T-helper 1 cell (primary cell): ENCODE measurements at places on chromosomes 12 and 14.

- DNase-seq = no peak
These were observed 81.9 kb downstream of the CFAP54 start for GRCh38 chr12:96571101-96571862.

GRCh38 chr14:66111891-66112290 is 374.3 kb upstream of the CCDC196 start:
- no peak for DNase-seq

DNA sequence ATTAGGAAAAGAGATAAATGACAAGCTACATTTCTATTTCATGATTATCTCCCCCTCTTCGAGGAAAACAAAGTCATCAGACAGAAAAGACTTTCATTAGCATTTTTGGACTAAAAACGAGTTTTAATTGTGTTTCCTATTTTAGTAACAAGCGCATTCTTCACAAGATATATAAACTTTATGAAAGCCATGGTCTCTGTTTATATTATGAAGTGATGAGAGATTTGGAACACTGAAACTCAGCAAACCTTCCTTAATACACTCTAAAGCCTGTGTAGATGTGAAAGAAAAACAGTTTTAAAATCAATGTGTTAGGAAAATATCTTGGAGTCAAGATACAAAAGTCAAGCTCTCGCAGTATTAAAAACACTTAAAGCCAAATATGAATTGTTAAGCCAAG is 539.1 kb downstream of the LRFN5 start:
- DNase-seq = no peak

DNA sequence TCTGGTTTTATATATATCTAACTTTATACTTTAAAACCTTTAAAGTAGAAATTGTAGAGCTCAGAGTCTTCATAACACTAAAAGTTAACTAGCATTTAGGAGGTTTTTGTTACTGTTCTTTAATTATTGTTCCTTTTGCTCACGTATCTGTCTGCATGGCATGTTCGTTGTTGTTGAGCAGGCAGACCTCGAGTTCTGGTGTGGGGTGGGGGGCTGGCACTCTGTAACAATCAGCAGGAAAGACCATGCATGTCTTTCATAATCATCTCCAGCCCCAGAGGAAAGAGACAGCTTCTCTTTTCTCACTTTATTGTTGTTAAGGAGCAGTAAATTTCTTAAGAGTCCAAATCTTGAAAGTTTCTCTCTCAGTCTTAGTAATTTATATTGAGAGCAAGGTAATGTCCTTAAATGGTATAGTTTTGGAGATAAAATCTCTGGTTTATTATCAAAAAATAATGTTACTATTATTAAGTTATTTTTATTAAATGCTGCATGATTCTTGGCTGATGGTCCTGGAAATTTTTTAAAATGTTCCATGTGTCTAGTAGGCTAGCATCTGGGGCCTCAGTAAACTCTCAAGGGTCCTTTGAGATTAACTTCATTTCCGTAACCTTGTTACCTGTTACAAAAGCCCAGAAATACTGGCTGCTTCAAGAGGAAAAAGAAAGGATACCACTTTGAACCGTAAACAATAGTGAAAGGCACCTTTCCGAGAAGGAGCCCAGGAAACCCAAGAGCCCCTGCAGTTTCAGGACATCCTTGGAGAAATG is 30.3 kb downstream of the CKB start:
- no peak for DNase-seq

DNA sequence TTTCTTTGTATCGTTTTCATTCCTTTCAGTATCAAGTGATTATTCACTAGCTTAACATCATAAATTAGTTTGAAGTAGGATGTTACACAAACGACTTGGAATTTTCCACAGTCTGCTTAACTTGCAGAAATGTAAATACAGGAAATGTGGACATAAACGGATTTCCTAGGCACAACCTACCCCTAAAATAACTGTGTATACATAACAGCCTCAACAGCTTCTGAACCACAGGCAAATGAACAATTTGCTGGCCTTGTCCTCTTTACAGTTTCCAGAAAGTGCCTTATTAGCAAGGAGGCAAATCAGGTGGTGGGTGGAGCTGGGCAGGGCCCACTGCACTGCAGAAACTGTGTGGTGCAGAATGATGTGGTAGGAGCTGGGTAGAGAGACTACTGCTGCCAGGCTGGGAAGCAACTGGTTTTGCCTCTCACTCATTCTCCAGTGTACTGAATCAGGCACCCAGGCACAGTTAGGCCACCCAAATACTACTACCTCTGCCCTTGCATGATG is 14.1 kb downstream of the DRAM1 start:
- DNase-seq = no peak

GRCh38 chr12:12273291-12273957 is 6.6 kb upstream of the LRP6 start:
- DNase-seq = no peak

DNA sequence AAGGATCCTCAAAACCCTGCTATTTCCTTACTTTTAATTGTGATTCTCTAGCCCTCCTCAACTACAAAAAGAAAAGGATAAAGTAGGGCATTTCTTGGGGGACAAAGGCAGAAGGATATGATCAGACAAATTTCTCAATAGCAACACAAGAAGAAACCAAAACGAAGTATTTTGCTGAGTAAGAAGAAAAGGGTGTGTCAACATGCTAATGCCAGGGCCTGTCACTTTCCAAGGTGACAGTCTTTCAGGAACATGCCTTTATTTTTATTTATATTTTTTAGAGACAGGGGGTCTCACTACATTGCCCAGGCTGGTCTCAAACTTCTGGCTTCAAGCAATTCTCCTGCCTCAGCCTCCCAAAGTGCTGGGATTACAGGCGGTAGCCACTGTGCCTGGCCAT is 39.8 kb downstream of the CBX5 start:
- DNase-seq = no peak

- DNase-seq = no peak
These were observed 16.1 kb upstream of the KRT80 start for GRCh38 chr12:52207895-52208294.

DNA sequence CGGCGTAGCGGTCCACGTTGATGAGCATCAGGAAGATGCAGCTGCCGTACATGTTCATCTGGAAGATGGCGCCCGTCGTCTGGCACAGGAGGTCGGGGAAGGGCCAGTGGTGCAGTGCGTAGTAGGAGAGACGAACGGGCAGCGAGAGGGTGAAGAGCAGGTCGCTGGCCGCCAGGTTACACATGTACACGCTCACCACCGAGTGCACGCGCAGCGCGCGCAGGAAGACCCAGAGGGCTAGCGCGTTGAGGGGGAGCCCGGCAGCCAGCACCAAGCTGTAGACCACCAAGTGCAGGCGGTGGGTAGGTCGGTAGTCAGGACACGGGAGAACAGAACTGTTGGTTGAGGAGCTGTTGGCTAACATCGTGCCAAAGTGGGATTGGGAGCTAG is 13.7 kb upstream of the CHD4 start:
- DNase-seq = no peak

DNA sequence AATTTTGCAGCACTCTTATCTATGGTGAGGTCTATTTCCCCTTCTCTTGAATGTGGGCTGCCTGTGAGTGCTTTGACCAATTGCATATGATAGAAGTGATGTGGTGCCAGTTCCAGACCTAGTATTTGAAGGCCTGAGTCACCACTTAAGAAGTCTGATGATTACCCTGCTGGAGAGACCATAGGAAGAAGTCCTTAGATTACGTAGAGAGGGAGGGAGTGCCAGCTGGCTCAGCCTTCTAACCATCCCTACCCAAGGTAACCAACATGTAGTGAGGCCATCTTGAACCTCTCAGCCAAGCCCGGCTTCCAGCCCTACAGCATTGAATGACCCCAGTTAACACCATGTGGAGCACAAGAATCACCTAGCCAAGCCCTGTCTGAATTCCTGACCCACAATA is 166.9 kb downstream of the NELL2 start:
- no peak for DNase-seq

GRCh38 chr12:55008944-55009585 is 10.7 kb upstream of the NEUROD4 start:
- no peak for DNase-seq

- DNase-seq = no peak
These were observed 13.5 kb upstream of the FKBP11 start for GRCh38 chr12:48938805-48939204.

DNA sequence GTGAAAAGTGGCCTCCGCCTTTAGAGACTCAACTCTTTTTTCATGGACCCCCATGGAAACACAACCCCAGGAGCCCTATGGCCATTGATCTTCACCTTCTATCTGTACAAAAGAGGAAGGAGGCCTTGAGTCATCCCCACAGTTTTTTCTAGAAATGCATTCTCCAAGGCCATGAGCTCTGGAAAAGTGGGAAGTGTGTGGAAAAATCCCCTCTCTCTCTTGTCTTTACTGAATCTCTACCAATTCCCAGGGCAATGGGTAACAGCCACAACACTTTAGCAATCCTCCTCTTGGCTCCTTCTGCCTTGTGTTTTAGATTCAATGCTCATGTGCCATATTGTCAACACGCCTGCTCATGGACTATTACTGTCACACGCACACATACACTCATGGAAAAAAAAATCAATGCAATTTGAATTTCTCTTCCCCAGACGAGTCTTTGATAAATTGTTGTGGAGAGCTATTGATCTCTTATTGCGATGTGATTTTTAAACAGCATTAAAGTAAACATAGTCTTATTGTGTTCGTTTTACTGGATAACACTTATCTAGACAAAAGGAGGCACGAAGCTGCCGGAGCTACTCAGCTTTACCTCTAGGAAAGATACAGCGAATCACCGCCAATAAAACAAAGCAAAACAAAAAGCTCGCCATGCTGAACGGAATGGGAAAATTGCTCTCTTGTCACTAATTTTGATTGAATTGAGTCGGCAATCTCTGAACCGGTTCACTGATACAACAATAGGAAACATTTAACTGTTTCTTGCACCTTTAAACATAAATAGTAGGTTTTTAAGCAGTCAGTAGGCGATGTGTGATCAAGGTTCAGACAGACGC is 260.3 kb downstream of the VRK1 start:
- no peak for DNase-seq

GRCh38 chr12:131986361-131986760 is 36.6 kb downstream of the EP400 start:
- DNase-seq = no peak

- DNase-seq = no peak
These were observed 11.4 kb downstream of the AGAP2 start for GRCh38 chr12:57726884-57727757.

GRCh38 chr14:104096751-104097700 is 11.5 kb downstream of the ASPG start:
- no peak for DNase-seq

- DNase-seq = no peak
These were observed 23.0 kb downstream of the ALDH2 start for GRCh38 chr12:111789779-111790178.

DNA sequence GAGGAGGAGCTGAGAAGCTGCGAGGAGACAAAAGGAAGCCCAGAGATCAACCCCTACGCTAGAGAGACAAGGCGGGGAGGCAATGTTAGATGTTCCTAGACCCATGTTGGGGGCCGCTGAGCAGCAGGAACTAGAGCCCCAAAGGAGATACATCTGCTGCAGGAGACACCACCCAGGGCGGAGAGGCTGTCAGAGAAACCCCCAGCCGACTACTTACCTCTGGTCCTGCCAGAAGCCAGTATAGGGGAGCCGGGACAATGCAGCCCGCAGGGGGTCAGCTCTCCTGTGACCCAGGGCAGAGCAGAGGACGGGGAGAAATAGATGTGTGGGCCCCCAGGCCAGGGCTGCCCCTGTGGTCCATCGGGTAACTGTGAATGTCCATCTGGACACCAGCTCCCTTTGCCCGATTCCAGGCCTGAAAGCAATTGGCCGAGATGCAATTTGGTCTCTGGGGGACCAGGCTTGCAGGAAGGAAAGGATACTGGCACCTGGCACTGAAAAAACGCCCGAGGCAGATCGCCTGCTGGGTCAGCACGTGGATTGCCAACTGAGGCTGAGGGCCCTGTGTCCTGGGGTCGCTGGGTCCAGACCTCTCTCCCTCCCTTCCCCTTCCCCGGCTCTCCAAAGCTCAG is 34.9 kb downstream of the SYNE3 start:
- no peak for DNase-seq

GRCh38 chr12:6962285-6963015 is 8.0 kb downstream of the PHB2 start:
- DNase-seq = no peak

GRCh38 chr14:94046696-94047250 is 20.6 kb downstream of the OTUB2 start:
- DNase-seq = no peak
